ENCODE measurements at places on chromosomes 3 and 15.
A peak's percentile ranks its signal among the peaks of the same experiment; 100 is the strongest.

GRCh38 chr3:107942244-107942643 lies 148.6 kb downstream of the CD47 start:
- no peak for DNase-seq

DNA sequence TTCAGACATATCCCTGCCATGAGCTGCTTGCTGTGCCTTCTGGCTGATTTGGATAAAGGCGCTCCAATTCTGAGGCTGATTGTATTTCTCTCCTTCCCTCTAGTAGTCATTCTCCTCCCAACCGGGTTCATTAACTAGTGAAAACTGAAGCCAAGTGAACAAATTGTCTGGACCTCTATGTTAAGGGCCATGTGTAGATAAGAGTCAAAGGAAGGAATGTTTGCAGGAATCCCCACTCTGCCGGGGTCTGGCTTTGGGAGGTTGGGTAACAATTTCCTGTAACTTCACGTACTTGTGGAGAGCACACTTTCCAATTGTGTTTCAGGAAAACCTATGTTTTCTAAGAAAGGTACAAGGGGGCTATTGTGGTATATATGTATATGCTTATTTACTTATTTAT lies 38.2 kb upstream of the SUCLG2 start:
- DNase-seq, result no peak

- no peak for DNase-seq
Observed at GRCh38 chr15:70690491-70691276, 72.7 kb downstream of the UACA start.

GRCh38 chr3:150270883-150271590 lies 137.1 kb upstream of the TSC22D2 start:
- no peak for DNase-seq

- no peak for DNase-seq
Observed at GRCh38 chr3:67704322-67704721, 49.9 kb upstream of the SUCLG2 start.

GRCh38 chr3:1693145-1693544 lies 405.5 kb upstream of the CNTN4 start:
- no peak for DNase-seq

GRCh38 chr15:87267798-87268197 lies 988.7 kb downstream of the NTRK3 start:
- no peak for DNase-seq

DNA sequence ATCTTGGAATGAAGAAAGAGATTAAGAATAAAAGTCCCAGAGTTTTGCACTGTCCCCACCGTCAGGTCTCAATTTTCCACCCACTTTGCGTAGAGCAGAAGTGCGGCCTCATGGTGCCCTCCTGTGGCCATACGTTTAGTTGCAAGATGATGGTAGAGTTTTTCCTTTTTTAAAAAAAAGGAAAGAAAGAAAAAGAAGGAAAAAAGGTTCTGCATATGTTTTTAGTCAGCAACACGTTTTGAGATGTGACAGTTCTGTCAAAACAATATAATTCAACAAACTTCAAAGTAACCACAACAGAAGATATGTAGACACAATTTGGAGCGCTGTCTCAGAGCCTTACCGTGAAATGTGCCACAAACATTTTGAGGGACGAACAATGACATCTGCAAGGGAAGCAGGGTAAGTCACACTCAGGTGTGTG lies 24.6 kb downstream of the EBLN2 start:
- DNase-seq, result peak; percentile 5

GRCh38 chr3:63349583-63350573 lies 71.8 kb downstream of the SYNPR start:
- peak; percentile 18 for DNase-seq

DNA sequence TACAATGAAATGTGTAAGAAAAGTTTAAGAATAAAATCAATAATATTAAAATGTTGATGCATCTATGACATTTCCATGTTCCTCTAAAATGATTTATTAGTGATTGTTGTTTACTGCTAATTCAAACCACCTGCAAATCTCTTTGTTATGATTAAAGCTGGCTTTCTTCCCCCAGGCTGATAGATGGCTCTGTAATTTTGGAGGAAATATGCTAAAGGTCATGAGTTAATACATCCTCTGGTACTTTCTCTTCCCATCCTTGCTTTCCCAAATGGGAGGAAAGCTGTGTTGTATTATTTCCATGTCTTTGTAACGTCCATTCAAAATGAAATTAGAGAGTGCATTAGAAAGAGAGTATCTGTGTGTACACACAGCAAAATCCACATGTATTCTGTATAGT lies 139.5 kb upstream of the TMCO5A start:
- no peak for DNase-seq

GRCh38 chr3:110343945-110344344 lies 727.7 kb upstream of the NECTIN3 start:
- DNase-seq, result no peak

GRCh38 chr15:66674756-66675155 lies 27.3 kb upstream of the SMAD6 start:
- DNase-seq, result no peak

DNA sequence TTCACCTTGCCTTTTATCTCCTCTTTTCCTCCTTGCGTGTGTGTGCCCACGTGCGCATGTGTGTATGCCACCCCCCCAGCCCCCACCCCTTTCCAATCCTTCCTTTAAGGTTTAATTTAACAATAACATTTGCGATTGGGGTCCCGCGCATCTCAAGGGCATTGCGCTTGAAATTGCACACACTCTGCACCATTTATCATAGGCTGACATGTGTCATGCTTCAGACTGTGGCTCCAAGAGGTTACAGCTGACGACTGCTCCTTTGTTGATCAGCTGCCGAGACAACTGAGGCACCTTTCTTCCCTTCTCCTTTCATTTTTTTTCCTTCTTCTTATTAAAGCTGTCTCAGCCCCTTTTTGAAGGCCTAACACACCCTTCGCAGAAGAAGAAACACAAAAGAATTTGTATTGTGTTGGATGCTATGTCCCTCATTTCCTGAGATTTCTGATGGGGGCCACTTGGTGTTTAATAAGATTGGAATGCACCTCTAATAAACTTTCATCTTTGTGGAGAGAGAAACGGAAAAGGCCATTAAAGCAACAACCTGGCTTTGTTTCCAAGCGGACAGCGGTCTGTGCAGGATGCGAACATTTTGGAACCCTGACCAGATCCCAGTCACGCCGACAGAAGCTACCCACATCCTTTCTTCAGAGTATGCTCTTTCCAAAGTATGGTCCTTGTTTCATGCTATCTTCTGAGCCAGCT lies 470.1 kb downstream of the MCTP2 start:
- no peak for DNase-seq

GRCh38 chr15:98000249-98001203 lies 40.0 kb downstream of the ARRDC4 start:
- no peak for DNase-seq

GRCh38 chr3:23325466-23326065 lies 122.4 kb downstream of the UBE2E2 start:
- no peak for DNase-seq

DNA sequence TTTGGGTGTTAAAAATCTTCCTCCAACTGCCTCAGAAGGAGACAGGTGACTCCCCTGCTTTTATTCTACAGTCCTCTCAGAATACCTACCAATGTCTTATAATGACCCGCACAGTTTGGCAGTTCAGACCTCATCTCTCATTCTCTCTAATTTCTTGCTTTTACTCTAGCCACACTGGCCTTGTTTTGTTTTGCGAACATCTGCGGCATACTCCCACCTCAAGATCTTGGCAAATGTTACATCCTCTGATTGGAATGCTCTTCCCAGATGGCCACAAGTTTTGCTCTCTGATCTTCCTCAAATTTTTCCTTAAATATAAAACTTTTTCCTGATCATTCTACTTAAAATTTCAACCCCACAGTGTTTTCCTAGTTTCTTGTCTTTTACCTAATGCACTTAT lies 94.1 kb downstream of the PLSCR2 start:
- DNase-seq, result no peak

GRCh38 chr15:69526081-69527061 lies 73.8 kb downstream of the RPLP1 start:
- DNase-seq, result peak; percentile 7

DNA sequence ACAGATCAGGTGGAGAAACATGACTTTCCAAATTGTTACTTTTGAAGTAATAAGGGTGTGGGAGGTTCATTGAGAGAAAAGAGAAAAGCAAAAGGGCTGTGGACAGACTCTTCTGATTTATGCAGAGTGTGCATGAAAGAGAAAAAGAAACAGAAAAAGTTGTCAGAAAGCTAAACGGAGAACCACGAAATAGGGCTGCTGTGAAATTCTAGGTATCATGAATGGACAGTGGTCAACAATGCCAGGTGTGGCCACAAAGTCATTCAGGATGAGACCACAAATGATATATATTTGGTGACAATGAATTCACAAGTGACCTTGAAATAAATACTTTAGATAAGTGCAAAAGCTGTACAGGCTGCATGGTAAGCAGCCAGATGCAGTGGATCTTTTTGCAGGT lies 170.1 kb downstream of the IL5RA start:
- no peak for DNase-seq

DNA sequence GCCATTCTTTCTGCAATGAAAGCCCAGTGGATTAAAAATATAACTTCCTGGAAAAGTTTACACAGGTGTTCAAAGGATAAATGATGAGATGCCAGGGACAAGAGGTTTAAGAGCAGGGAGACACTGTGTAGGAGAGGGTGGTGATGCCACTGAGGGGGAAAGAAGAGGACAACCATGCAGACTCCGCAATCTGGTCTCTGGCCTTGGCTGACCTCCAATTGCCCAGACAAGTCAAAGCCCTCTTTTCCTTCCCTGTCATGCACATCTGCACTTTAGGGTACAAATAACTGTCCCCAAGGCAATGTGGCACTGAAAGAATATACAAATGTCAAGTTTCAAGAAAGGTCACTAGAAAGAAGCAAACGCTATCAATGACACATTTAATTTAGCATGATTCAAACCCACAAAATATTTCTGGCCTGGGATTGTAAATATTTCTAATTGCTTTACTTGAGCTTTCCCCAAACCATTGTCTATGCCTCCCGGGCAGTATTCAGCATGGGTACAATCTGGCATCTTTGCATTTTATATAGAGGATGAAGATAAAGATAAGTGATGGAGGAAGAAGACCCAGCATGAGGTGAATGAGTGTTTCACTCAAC lies 319.4 kb downstream of the PLCL2 start:
- no peak for DNase-seq

DNA sequence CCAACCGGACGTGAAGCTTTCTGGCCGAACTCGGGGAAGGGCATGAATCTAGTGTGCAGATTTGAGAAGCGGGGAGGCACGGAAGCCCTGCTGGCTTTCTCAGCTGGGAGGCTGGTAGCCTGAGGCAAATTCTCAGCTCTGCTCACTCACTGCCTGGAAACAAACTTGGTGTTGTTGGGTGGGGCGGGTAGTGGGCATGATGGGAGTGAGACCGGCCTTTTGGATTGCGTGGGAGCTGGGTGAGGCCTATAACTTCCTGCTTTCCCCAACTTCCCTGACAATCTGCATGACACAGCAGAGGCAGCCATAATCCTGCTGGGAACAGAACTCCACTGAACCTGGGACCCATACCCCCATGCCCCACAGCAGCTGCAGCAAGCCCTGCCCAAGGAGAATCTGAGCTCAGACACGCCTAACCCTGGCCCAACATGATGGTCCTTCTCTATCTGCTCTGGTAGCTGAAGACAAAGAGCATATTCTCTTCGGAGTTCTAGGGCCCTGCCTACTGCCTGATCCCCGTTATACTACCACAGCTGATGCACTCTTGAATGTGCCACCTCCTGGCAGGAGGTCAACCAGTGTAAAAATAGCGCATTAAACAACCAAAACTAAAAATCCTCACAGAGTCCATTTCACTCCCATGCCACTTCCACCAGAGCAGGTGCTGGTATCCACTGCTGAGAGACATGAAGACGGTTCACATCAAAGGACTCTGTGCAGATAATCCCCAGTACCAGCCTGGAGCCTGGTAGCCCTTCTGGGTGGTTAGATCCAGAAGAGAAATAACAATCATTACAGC lies 44.7 kb downstream of the CEP70 start:
- DNase-seq, result no peak

- DNase-seq, result no peak
Observed at GRCh38 chr3:7709376-7710082, 792.1 kb upstream of the LMCD1 start.

DNA sequence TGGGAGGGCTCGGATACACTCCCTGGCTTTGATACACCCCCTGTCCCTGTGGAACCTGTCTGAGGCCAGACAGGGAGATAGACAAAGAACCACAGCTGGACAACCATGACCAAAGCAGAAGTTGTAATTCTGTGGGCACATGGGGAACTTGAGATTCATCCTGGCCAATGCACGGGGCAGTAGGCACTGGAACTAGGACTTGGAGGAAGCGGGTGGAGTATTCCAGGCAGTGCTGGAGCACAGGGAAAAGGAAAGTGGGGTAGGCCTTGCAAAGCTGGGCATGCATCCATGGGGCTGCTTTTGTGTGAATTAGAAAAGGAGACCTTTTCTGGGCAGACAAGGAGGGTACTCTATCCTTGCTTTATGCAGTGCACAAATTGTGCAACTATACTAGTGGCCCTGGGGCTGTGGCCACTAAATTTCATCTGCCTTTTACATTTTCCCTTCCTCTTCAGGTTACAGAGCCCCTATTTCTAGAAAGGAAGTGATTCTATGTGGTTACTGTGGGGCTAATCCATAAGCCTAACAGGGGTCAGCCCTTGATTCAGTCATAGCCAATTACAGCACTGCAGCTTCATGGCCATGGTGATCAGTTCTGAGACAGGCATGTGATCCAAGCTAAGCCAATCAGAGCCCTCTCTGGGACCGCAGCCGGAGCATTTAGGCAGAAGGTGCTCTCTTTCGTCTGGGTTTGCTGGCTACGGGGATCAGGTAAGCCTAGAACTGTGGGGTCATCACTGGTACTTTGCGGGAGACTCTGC lies 21.0 kb downstream of the CRABP1 start:
- DNase-seq, result no peak

GRCh38 chr3:108485146-108485545 lies 25.2 kb downstream of the MYH15 start:
- DNase-seq, result no peak

All from substantia nigra (tissue), 51 donors.